B cell (primary cell): ENCODE measurements at places on chromosomes 4 and X. TPM values are rescaled to one million over a fixed set of nuclear protein-coding genes. Genes with fewer than 3 reads are reported as not detected.

- no peaks in the 10 kb centered on the region for H3K36me3 ChIP-seq
- H3K4me3 ChIP-seq, result no peak overlapping the region
- no peaks in the 10 kb centered on the region for H3K4me1 ChIP-seq
- DNase-seq, result no peak
- H3K27ac ChIP-seq, result no peak overlapping the region
Measured at GRCh38 chr4:136741468-136741867, 790.8 kb downstream of the PCDH18 start.

GRCh38 chr4:174241162-174241561 lies 42.3 kb downstream of the FBXO8 start:
- no peaks in the 10 kb centered on the region for H3K27me3 ChIP-seq
- H3K27ac ChIP-seq, result no peak overlapping the region
- DNase-seq, result no peak

- H3K4me3 ChIP-seq, result no peak overlapping the region
- peaks cover 43% of the 10 kb centered on the region for H3K4me1 ChIP-seq
- no peaks in the 10 kb centered on the region for H3K27me3 ChIP-seq
- no peaks in the 10 kb centered on the region for H3K36me3 ChIP-seq
- DNase-seq, result peak; percentile 17
- H3K27ac ChIP-seq, result peak overlapping the region; percentile 45
Measured at GRCh38 chr4:85496126-85496849, 21.3 kb downstream of the ARHGAP24 start.

- H3K36me3 ChIP-seq, result no peaks in the 10 kb centered on the region
- H3K27me3 ChIP-seq, result no peaks in the 10 kb centered on the region
Measured at GRCh38 chr4:98688411-98689290, 30.2 kb upstream of the TSPAN5 start.

Gene KLHL13
- polyA plus RNA-seq, result 0.04 TPM in 1 of 2 replicates, not detected in the other

Gene MTHFD2L
- 5.5 and 14.0 TPM in 2 replicates for polyA plus RNA-seq

Gene RGN
- polyA plus RNA-seq, result not detected in 2 replicates
